ENCODE measurements at places on chromosomes 1 and 21.

DNA sequence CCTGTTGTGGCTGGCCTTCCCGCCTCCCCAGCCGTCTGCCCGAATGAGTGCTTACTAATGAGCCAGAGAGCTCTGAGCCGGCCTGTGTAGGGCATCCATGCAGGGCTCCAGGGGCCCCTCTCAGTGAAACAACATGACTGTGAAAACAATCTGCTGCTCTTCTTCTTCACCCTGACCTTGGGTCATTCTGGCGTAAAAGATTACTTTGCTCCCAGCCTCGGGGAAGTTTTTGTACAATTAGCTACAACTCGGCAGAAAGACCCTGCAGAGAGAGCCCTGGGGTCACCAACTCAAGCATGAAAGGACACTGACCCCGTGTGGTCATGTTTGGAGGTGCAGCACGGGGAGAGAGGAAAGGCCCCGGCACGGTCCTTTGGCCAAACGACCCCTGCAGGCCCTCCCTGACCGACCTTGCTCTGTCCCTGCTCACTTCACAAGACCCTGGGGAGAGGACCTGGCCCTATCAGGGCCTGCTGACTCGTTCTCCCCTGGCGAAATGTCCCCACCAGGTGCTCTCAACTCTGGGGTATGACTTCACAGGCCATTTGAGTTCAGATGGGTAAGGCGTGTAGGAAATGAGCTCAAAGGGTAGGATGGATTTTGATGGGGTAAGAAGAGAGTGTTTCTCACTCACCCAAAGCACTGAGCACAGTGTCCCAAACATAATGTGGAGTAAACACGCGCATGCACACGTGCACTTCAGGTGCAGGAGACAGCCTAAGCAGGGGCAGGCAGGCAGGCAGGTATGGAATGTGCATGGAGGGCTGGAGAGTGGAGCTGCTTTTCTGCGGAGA, 22.9 kb upstream of the FAM20B start:
- peak; percentile 68 for DNase-seq

GRCh38 chr1:157994704-157995582, 1.5 kb downstream of the KIRREL1 start:
- no peak for DNase-seq

DNA sequence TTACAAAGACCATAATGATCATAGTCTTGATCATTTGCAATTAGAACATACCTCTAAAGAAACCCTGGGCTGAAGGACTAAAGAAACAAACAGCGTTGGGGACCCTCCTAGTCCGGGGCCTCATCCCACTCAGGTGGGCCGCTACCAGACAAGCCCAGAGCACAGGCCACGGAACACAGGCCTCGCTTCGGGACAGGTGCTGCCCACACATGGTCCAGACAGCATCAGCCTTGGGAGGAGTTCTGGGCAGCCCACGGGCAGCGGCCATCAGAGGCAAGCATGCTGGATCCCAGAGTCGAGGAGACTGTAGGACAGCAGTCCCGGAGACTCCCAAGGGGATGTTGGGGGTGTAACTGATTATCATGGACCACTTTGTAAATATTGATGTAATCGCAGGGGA, 4.9 kb downstream of the C2CD2 start:
- no peak for DNase-seq

DNA sequence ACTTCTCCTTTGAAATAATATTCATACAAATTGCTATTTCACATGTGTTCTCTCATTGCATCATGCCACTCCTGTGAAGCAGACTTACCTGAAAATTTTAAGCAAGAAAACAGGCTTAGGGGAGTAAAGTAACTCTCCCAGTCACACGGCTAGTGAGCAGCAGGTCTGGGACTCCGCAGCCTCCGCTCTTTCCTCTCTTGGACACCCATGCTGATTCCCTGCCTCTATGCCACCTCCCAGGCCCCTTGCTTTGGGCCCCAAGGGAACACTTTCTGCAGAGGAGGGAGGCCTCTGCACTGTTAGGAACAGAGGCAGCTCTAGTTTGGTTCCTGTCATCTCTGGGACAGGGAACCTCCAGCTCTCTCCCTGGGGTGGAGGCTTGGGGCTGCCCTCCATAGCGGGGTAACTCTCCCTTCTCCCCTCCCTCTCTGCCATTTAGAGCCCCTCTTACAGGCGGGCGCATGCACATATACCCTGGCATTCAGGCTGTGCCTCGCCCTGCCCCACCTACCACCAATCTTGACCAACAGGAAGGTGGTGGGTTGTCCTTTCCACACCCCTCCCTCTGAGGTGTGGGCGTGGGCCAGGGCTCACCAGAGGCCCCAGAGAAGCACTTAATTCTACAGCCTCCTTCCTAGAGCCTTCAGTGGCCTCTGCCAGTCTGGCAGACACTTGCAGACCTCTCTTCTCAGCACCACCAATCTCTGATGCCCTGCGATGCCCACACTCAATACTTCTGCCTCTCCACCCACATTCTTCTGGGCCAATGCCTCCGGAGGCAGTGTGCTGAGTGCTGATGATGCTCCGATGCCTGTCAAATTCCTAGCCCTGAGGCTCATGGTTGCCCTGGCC, at the start of gene RXFP4:
RXFP4 (plus strand) TSS at position 646 of the 852 bp plus-strand sequence; CDS start at position 718, 72 bp downstream.
- no peak for DNase-seq

GRCh38 chr1:209807509-209807908, 1.6 kb upstream of the IRF6 start:
- DNase-seq = no peak

GRCh38 chr1:121566346-121566745, 381.6 kb downstream of the SRGAP2C start:
- no peak for DNase-seq

- no peak for DNase-seq
Measured at GRCh38 chr21:27681841-27682240, 715.0 kb upstream of the ADAMTS5 start.

- no peak for DNase-seq
Measured at GRCh38 chr1:112929979-112930378, 26.0 kb downstream of the SLC16A1 start.

GRCh38 chr1:60958001-60958400, 124.4 kb upstream of the NFIA start:
- no peak for DNase-seq

- no peak for DNase-seq
Measured at GRCh38 chr1:24216276-24217074, 29.4 kb upstream of the IFNLR1 start.

GRCh38 chr1:17156108-17156507, 36.9 kb upstream of the PADI2 start:
- no peak for DNase-seq

DNA sequence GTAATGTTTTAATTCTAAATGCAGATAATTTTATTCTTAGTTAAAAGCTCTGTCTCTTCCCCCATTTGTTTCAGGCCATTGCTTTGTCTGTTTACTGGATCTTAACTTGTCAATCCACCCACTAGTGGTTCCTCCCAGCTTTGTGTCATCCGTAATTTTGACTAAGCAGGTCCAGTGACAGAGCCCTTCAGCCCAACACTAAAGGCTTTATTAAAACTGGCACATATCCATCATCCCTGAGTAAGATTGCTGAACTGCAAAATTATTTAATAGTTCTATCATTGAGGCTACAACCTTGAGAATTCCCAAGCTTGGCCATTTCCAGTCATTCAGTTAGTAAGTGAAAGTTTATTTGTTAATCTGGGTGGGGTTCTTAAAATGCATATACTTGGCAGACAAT, 96.7 kb downstream of the NGF start:
- DNase-seq = no peak

- DNase-seq = no peak
Measured at GRCh38 chr1:209742409-209743144, 13.3 kb upstream of the TRAF3IP3 start.

DNA sequence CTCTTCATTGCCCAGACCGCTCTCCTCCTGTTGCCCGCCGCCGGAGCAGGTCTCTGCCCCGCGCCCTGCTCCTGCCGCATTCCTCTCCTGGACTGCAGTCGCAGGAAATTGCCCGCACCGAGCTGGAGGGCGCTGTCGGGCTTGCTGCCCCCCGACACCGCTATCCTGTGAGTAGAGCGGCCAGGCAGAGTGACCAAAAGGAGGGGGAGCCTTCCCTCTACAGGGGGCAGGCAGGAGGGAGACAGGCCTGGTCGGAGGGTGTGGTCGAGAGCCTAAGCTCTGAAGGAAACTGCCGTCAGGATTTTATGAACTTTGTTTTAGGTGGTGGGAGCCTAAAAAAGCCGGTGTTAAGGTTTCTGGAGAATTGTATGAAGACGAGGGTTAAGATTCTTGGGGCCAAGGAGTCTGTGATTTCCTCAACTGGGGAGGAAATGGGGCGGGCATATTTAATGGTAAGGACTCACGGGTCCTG, 517 bp downstream of the LRIG2 start:
- no peak for DNase-seq

DNA sequence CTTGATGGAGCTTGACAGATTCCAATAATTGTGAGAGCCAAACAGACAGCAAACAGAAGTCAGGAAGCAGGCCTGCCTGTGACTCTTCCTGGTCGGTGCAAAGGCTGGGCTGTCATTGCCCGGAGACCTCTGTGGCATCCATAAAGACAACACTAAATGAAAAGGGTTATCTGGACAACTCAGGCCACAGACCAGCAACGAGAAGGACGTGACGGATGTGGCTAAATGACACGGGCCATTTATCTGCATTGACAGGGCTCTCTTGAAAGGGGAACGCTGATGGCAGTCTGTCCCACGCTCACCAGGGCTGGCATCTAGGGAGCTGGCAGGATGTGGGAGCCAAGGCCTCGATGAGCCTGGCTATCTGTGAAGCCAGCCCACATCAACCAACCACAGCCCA, 35.0 kb downstream of the HMGB4 start:
- DNase-seq = no peak

- peak; percentile 59 for DNase-seq
Measured at GRCh38 chr1:3611170-3612019, at the start of gene MEGF6. MEGF6 (minus strand) TSS chr1:3611508; CDS start chr1:3611268, 240 bp downstream.

DNA sequence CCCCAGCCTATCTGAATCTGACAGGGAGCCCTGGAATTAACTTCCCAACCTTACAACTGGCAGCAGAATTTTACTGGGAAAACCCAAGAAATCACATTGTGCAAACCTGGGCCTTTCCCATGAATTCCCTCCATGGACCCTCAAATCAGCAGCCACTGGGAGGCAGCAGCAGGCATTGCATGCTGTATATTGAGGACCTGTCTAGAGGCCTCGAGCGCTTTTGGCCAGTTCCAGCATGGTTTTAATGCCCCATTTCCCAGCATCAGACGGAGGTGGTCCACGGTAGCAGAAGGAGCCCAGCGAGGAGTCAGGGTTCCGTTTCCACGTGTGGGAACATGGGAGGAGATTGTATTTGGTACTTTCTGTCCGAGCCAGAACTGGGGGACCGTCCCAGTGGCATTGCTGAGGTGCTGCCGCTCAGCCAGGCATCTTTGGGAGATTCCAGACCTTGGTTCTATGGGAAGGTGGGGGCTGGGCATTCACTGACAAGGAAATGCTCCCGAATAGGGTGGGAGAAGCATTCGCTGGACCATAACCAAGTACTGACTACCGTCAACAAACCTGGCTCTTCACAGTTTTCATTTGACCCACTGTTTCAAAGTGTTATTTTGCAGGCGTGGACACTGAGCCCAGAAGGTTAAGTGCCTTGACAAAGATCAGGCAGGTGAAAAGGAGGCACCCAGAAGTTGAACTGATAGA, 15.9 kb downstream of the BMP8A start:
- DNase-seq = no peak

DNA sequence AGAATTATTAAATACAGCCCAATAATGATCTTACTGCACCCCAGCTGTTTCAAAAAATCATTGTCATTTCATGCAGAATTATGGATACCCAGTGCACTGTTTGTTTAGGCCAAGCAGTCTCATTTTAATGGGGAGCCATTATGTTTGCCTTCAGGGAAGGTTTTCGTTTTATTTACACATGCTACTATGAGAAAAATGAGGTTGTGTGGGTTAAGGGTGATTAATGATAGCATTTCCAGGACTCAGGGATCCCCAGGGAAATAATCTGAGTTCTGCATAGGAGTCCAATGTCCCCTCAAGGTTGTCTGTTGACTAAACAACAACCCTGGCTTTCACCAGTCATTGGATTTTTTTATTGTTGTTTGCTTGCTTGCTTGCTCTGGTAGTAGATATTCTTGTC, 71.0 kb upstream of the ZP4 start:
- DNase-seq = no peak

DNA sequence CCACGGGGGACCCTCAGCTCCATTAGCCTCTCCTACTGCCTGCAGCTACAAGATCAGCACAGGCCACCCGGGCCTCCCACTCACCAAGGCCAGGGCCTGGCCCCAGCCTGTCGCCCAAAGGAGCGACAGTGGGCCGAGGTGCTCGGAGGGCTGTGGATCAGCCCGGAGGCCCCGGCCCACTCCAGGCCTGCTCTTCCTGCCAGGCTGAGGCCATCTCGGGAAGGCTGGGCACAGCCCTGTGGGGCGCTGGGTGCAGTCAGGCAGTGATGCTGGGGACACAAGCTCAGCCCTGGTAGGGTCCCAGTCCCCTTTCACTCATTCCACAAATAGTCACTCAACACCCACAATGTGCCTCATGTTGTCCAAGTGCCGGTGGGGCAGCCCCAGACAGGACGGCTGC, 58.8 kb downstream of the CASZ1 start:
- no peak for DNase-seq

DNA sequence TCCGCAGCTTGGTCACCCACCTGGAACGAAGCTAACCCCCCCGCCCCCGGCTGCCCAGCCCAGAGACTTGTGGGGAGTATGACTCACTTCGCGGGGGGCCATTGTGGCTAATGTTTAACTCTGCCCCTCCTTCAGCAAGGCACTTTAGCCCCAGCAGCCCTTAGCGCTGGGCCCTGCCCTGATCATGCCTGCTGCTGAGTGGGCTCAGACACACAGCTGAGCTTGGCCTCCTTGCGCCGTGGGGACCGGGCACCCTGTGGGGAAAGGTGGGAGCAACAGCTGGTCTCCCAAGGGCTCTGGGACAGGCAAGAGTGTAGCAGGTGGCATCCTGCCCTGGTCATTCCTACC, 6.3 kb upstream of the LAD1 start:
- peak; percentile 94 for DNase-seq

GRCh38 chr21:32256873-32257620, 21.8 kb downstream of the MIS18A start:
- DNase-seq = peak; percentile 63

DNA sequence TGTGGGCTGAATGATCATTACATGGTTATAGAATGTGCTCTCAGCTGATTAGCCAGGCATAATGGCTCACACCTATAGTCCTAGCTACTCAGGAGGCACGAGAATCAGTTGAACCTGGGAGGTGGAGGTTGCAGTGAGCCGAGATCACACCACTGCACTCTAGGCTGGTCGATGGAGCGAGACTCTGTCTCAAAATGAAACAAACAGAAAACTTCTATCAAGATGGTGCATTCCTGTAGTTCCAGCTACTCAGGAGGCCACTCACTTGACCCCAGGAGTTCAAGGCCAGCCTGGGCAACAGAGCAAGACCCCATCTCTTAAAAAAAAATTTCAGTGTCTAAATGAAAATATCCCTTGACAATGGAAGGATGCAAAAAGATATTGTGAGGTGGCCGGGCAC, 10.9 kb downstream of the TIMM17A start:
- DNase-seq = no peak

- peak; percentile 90 for DNase-seq
Measured at GRCh38 chr1:175192630-175193526, at the start of gene KIAA0040. KIAA0040 (minus strand) TSS chr1:175192776; CDS start chr1:175161013, 31,763 bp downstream.

DNA sequence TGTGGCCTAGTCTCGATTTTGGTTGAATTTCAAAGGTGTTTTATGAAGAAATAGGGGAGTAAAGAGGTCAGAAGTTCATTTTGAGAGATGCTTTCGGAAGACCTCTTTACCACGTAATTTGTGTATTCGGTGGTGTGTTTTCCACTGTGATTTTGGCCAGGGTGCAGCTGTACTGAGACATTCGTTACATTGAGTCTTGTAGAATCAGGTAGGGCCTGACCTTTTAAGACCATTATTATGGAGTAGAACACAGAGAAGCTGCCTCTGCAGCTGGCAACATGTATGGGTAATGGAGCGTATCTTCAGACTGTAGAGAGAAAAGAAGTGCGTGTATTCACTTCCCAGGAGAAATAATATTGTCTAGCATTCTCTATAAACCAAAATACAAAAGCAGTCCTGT, 326.5 kb downstream of the PDE4B start:
- DNase-seq = no peak
